ENCODE measurements at places on chromosomes 5 and 9.
A peak's percentile ranks its signal among the peaks of the same experiment; 100 is the strongest.

- no peak for DNase-seq
Measured at GRCh38 chr5:25573691-25574090, 928.9 kb upstream of the CDH10 start.

GRCh38 chr5:58458141-58458742 lies 1.6 kb downstream of the PLK2 start:
- no peak for DNase-seq

DNA sequence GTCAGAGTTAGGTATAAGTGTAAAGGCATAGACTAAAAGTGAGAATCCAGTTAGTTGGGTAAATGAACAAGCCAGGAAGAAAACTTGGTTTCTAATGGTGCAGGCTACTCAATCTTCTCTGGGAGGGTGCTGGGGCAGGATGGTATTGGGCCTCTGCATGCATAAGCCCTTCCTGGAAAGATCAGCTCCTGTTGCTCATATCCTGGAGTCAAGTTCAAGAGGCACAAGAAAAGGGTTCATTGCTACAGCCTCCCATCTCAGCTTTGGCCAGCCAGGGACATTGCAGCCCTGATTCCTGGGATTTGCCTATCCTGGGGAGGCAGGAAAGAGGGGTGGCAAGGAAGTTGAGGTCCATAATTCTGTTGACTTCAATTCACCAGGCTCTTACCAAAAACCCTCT lies 40.7 kb upstream of the ATP6V1G1 start:
- no peak for DNase-seq

GRCh38 chr9:96004379-96004778 lies 128.9 kb downstream of the ERCC6L2 start:
- no peak for DNase-seq

DNA sequence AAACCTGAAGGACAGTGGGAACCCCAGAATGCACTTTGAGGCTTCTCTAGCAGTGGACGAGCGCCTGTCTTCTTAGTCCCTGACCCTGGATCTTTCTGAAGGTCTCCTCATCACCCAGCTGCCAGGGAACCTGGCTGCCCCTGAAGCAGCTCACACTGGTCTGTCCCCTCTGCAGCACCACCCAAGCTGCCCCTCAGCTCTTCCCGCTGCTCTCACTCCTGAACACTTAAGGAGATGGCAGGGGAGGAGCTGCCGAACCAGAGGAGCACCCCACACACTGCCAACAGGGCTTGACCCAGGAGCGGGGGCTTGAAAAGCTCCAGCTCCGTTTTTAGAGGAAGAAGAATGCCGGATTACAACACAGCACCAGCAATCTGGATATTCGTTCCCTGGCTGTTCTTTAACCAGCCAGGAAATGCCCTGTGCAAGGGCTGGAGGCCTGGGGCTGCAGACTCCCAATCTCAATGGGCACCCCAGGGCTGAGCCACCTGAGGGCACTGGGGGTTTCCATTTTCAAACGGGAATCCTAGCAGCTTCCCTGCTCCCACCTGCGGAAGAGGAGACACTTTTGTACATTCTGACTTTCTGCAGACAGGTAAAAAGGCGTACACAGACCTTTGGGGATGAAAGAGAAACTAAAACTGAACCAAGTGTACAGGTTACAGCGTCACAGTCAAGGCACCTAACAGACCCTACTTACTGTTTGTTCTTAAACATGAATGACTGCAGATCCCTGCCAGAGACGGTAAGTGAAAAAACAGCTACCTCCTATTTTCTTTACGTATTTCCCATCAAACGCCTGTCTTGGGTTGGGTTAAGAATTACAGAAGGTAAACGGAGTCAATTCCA lies 36.3 kb downstream of the GOLM1 start:
- no peak for DNase-seq

DNA sequence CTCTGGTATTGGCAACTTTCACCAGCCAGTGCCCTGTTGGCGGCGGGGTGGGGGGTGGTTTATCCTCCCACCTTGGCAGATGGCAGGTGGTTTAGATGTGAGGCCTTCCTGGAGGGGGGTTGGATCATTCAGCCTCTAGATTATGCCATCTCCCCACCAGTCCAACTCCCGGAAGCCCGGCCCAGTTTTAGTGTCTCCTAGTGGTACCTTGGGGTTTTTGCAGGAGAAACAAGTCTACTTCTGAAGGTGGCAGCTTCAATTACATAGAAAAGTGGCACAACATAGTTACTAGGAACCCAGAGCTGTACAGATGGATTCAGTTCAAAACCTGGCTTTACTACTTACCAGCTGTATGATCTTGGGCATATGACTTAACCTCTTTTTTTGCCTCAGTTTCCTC lies 11.3 kb downstream of the PRLR start:
- DNase-seq: no peak

DNA sequence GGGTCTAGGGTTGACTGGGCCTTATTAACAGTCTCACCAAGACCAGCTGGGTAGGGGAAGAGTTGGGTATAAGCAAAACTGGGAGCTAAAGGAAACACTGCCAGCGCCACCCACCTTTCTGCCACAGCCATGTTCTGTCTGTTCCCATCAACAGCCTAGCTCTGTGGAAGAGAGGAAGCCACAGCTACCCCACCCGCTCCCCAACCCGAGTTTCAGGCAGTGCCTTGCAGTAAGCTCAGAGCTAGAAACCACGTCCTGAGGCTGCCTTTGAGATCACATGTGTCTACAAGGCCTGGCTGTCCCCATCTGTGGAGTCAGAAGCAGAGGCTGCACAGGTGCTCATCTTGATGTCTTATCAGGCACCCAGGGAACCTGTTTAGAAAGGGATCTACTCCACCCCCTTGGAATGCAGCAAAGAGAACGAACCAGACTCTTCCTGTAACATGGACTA lies 15.3 kb downstream of the HNRNPH1 start:
- no peak for DNase-seq

- DNase-seq: no peak
Measured at GRCh38 chr5:125710745-125711144, 712.5 kb upstream of the GRAMD2B start.

DNA sequence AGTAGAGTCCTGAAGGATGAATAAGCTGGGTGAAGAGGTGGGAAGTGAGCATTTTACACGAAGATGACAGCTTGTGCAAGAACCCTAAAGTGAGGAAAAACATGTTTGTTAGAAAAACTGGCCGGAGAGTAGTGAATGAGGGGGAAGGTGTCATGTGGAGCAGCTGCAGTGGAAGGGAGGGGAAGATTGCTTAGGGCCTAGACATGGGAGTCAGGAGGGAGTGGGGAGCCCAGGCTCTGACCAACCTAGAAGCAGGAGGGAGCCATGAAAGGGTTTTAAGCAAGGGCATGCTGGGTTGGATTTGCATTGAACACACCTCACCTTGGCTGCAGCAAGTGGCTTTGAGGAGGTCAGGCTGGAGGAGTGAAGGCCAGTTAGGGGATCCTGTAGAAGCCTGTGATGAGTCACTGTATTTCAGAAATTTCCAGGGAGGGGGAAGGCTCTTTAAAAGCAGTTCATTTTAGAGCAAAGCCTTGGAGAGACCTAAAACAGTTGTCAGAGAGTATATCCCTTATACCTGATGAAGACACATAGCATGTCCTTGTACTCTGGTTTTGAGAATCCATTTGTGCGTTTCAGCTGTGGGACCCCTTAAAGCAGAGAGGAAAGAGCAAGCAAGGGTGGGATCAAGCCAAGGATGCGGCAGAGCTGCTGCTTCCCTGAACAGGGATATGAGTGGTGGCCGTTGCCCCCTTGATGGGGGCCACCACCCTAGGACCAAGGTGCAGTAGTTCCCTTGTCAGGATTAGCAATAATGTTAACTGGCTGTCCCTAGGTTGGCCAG lies 45.4 kb downstream of the ANGPTL2 start:
- no peak for DNase-seq

- no peak for DNase-seq
Measured at GRCh38 chr9:6471231-6471850, 58.3 kb downstream of the UHRF2 start.

DNA sequence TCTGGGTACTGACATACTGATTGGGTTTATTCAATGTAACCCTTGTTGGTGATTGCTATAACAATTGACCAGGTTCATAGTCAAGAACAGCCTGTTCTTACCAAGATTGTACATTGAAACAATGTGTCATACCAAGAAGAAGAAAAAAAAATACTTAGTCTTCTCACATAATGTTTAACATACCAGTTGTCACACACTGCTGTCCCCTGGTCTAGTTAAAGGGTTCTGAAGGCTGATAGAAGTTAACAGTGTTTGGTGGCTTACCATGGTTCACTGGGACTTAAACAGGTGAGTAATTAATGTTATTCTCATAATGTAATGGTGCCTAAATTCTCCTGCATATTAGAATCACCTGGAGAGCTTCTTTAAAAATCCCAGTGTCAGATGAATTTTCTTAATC lies 18.5 kb upstream of the CDC42SE2 start:
- no peak for DNase-seq

- DNase-seq: no peak
Measured at GRCh38 chr5:36631154-36631553, 24.7 kb downstream of the SLC1A3 start.

GRCh38 chr9:112494153-112494552 lies 7.5 kb downstream of the KIAA1958 start:
- DNase-seq: no peak

DNA sequence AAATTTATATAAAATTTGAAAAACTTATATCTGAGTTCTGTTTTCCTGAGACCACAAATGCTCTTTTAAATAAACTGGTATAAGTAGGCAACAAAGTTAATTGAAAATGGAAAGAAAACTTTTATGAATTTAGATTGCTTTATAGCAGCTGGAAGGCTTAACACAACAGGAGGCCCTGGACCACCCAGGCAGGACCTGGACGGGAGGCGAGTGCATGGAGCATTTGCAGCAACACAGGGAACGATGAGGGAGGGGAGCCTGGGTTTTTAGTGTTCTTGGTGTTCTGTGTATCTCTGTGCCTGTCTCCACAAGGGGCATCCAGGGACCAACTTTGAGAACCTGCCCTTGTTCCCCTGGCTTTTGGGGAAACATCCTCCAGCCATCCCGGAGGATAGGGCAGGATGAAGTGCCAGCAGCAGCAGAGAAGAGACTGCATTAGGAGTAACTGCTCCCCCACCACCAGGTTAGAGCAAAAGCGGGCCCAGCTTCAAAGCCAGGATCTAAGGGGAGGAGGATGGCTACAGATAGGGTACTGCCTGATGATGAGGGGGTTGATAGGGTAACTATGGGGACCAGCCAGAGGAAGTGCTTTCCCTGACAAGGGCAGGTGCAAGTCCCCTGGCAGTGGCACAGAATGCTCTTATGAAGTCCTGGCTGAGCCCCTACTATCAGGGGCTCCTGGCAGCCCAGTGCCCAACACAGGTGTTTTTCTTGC lies 6.7 kb upstream of the SPATA31E1 start:
- no peak for DNase-seq

DNA sequence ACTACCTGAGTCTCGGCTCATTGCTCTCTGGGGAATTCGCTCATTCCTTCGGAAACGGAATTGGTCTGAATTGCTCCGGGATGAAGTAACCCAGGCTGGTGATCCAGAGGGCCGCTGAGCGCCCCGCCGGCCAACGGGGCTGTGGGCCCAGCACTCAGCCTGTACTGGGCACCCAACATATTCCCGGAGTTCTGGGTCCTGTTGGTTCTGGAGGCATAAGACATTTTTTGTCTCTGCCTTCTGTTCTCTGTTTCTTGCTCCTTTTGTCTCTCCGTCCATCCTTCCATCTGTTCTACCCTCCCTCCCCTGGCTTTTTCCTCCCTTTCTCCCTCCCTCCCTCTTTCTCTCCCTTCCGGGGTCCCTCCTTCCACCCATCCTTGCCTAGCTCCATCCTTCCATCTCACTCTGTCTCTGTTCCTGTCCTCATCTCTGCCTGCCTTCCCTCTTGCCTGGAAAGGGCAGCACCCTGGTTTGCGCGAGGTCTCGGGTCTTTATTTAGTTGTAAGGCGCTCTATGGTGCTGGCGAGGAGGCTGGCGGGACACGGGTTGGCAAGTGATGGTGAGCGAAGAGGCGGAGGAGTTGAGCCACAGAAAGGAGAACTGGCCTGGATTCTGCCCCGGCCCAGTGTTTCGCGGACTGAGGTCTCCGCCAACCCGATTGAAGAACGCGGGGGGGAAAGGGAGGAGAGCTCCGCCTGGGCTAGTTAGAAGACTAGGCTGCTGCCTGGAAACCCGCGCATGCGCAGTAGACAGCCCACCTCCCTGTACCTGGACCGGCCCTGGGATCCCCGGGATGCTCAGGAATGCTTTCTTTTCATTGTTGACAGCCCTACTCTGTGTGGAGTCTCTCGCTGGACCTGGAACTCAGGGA lies 1468.0 kb downstream of the FOXD4L5 start:
- DNase-seq: peak; percentile 37

- no peak for DNase-seq
Measured at GRCh38 chr5:112529525-112529924, 110.4 kb upstream of the EPB41L4A start.

DNA sequence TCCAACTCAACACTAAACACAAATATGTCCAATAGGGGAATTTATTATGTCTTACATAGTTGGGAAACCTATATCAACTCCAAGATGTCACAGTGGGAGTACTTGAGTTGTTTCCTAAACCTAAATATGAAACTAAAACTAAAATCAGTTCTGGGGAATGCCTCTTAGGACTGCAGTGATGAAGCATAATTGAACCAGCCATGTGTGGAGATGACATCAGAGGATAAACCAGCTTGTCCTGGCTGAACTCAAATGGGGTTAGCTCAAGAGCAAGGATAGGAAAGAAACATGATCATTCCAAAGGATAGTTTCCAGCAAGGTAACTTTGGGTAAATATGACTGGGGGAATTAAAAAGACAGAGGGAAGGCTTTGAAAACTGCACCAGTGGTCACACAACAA lies 88.9 kb upstream of the PLPPR1 start:
- no peak for DNase-seq

GRCh38 chr9:21023861-21024260 lies 7.6 kb downstream of the HACD4 start:
- no peak for DNase-seq
